CD4-positive, alpha-beta T cell treated with Interleukin-15 for 4 hours (primary cell): ENCODE measurements at places on chromosomes 2 and 18.

DNA sequence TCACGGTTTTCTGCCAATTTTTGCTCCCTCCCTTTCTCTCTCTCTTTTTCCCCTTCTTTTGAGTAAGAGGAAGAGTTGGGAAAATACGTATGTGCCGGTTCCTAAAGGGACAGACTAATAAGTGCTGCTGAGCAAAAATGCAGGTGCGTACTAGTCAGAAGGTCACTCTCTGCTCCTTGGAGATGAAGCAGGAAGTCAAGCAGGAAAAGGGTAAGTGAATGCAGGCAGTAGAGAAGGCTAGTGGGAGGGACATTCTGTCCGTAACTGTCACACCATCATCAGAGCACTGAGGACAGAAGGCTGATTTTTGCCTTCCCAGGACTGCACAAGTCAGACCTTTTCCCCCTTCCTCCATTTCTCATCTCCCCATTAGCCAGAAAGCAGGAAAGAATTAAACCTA, 105.7 kb downstream of the CDH2 start:
- no peak for DNase-seq

DNA sequence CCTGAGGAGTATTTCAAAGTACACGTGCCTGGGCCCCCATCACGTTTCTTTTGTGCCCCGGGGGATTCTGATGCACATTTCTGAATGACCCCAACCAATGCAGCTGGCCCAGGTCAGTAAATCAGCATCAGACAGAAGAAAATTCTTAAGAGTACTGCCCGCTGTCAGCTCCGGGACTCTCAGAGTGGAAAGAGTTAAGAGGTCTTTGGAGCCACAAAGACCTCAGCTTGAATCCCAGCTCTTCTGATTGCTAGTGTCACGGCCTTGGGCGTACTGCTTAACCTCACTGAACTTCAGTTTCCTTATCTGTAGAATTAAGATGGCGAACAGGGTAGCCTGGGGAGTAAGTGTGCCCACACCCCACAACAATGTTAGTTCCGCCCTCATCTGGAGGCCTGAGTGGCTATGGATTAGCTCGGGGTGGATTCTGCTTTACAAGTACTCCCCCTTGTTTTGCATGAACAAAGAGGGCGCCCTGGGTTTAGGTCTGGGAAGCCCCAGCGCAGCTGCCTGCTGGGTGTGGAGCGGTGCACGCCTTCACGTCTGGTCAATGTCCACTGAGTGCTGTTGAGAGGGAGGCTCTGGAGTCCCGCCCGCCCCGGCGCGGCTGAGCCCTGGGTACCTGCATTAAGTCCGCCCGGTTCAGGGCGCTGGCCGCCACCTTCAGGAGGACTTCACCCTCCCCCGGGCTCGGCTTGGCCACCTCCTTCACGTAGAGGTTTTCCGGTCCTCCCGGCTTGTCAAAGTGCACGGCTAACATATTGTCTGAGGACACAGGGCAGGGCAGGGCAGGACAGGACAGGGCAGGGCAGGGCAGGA, 858 bp downstream of the TP53I3 start:
- peak; percentile 39 for DNase-seq

- DNase-seq: no peak
Observed at GRCh38 chr2:133158024-133158423, 410.2 kb downstream of the NCKAP5 start.

- no peak for DNase-seq
Observed at GRCh38 chr2:99708231-99708630, 218.4 kb upstream of the REV1 start.

DNA sequence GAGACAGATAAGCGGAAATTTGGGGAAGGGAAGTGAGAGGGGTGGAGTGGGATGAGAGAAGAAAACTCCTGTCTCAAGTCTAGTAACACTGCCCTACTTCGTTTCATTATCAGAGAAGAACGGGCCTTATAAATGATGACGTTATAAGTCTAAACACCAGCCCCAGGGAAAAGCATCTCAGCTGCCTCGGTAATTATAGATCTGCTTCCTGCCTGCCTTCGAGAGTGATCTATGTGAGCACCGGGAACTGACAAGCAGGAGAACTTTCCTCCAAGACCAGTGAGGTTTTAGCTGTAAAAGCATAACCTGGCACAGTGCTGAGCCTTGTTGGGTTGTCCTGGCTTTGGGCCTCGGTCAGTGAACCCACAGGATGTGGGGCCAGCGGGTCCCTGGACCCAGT, 227.9 kb upstream of the SIX2 start:
- DNase-seq: no peak

GRCh38 chr2:232219496-232219870, 159.1 kb upstream of the ALPP start:
- no peak for DNase-seq

GRCh38 chr2:217370391-217370790, 510.5 kb upstream of the TNP1 start:
- DNase-seq: no peak

- no peak for DNase-seq
Observed at GRCh38 chr2:135974036-135974435, 11.4 kb downstream of the DARS1 start.

GRCh38 chr2:215765729-215766360, 247.5 kb downstream of the MREG start:
- DNase-seq: no peak

- DNase-seq: no peak
Observed at GRCh38 chr2:152453129-152453911, 118.3 kb downstream of the FMNL2 start.

GRCh38 chr2:218060118-218060517, 8.9 kb upstream of the RUFY4 start:
- DNase-seq: no peak

DNA sequence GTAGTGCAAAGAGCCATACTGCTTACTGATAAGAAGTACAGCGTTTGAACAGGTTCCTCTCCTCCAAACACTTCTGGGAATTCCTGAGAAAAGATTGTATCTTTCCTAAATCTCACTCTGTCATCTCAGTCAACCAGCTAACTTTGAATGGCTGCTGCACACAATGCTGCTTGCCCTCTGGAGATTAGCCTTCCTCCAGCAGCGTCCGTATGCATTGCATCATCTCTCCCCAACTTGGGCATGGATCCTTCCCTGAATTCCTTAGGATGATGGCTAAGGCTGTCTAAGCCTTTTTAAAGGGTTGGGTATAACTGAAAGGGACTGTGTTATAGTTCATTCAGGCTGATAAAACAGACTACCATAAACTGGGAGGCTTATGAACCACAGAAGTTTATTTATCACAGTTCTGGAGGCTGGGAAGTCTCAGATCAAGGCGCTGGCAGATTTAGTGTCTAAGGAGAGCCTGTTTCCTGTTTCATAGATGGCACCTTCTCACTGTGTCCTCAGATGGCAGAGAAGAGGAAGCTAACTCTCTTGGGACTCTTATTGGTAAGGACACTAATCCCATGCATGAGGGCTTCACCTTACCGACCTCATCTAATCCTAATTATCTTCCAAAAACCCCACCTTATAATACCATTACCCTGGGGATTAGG, 105.3 kb downstream of the PAX3 start:
- no peak for DNase-seq

- DNase-seq: no peak
Observed at GRCh38 chr2:14396533-14397083, 235.9 kb upstream of the LRATD1 start.

DNA sequence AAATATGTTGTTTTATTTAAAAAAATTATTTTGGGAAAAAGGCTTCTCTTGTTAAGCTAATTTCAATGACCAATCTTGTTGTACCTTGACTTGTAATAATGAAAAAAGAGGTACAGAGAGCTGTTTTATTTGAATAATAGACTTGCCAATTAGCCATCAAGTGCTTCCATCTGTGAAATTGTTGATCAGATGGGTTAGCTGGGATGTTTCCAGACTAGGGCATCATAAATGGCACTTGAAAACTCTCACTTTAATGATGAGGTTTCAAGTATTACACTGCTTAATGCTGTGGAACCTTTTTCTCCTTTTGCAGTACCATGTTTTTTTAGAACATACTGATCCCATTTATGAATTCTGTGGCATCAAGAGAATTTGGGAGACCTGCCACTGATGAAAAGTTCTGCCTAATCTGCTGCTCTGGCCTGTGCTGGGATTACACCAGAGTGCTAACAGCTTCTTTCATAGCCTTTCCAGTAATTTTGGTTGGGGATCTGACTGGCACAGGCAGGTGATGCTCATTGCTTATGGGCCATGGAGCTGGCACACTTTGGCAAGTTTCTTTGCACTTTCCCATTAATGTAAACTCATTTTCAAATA, 24.2 kb downstream of the PSMD14 start:
- no peak for DNase-seq

DNA sequence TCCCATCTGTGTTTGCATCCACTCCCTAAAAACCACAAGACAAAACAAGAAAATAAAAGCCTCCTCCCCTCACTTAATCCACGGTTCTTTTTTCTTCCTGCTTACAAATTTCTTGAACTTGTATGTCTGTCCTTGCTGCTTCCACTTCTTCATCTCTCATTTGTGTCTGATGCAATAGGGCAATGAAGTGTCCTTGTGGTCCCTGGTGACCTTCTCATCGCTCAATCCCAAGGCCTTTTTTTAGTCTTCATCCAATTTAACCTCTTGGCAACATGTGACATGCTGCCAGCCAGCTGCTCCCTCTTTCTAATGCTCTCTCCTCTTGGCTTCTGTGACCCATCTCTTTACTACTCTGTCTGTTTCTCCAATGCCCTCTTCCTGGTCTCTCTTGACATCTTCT, 87.6 kb downstream of the SEMA4F start:
- no peak for DNase-seq

DNA sequence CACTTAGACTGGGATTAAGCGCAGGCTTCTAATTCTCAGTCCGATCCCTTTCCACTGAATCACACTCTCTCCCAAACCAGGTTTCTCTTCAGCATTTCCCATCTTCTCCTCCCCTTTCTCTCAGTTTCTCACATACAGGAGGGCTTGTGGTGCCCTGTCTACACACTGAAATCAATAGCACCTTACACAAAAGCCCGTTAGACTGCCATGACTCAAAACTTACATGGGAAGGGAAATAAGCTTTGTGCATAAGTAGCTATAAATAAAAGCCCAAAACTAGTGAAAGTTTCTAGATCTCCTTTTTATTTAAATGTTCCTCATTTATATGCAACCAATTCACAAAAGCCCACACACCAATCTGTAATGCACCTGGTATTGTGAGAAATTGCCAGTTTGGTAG, 318.4 kb downstream of the TXNL1 start:
- no peak for DNase-seq

DNA sequence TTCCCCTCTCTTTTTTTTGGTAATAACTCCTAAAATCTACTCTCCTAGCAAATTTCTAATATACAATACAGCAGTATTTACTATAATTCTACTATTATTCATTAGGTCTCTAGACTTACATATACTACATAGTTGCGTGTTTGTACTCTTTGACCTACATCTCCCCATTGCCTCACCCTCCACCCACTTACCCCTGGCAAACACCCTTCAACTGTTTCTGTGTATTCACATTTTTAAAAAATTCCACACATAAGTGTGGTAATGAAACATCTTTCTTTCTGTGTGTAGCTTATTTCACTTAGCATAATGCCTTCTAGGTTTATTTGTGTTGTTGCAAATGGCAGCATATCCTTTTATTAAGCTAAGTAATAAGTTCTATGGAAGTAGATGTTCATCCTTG, 336.0 kb downstream of the CCDC85A start:
- no peak for DNase-seq

DNA sequence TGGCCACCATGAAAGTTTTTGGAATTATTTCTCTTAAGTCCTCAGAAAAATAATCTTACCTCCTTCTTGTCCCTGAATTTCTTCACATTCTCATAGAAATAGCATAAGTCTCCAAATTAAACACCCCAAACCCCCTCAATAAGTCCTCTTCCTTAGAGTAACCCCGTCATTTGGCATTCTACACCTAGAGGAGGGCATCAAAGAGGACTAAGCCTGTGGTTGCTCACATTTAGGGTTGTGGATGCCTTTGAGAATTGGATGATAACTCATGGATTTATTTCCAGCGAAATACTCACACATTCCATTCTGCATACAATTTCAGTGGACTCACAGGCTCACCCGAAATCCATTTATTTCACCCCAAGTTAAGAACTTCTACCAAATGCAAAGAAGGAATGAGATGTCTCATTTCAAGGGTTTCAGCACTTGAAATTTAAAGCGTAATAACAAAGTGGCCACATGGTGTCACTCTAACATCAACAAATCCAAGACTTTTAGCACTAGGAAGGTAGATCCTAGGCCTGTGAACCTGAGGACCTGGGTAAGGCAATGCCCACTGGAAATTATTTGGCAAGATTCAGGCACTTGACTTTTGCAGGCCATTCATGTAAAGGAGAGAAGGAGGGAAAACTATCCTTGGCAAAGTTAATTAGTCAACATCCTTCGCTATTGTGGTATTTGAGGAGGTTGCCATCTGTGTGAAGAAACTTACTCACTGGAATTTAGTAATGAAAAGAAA, 24.6 kb downstream of the DYTN start:
- peak; percentile 58 for DNase-seq

DNA sequence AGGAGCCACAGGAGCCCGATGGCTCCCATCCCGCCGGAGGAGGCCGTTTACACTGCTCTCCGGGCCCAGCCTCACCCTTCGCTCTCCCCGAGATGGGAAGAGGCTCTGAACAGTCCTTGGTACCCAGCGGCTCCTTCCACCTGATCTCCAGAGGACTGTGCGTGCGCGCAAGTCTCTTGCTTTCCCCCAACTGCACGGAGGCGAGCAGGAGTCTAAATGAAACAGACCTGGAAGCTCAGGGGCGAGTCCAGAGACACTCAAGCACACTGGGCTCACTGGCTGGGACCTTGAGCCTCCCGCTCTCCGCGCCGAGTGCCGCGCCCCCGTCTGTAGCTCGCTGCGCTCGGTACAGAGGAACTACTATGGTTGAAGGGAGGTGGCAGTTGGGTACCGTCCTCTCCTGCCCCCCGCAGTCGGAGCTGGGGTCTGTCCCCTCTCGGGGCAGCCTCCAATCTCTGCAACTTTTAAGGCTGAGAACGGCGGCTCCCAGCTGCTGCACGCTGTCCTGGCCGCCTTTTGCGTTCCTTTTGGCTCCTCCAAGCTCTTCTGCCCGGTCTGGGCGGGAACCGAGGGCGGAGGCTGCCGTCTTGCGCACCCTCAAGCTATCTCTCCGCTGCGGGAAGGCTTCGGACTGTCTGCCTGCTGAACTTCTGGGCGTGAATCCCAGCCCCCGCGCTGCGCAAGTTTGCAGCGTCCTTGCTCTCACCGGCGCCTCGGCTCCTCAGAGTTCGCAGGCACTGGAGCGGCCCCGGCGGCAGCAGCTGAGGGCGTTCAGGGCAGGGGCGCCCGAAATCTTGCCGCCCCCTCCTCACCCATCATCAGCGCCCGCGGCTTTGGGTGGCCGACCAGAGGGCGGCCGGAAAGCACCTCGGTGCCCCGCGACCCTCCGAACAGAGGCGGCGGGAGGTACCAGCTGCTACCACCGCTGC, 491 bp downstream of the ALK start:
- DNase-seq: no peak

DNA sequence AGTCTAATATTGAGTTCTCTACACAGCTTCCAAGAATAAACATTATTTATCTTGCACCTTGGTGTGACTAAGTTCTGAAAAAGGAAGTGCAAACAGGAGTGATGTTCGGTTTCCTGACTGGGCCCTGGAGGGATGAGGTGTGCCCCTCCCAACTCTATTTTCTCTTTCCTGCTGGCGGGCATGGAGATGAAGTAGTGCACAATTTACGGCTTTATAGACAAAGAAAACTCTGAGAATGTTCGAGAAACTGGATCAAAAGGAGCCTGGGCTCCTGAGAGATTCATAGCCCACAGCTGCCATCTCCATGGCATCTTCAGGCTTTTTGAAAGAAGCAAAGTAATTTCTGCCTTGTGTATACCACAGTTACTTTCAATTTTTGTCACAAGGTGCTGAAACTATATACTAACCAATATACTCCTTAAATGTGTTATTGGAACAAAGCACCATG, 22.3 kb downstream of the LRATD1 start:
- no peak for DNase-seq

GRCh38 chr2:96025194-96025492, 9.6 kb downstream of the GPAT2 start:
- DNase-seq: no peak

- DNase-seq: no peak
Observed at GRCh38 chr2:204535764-204536163, 9.5 kb upstream of the PARD3B start.
